Right lobe of liver (tissue), 6 donors: ENCODE measurements at places on chromosomes 5 and 9. TPM values are rescaled to one million over a fixed set of nuclear protein-coding genes. Genes with fewer than 3 reads are reported as not detected.
A peak's percentile ranks its signal among the peaks of the same experiment; 100 is the strongest.

GRCh38 chr5:108588323-108588722 lies 159.4 kb upstream of the FER start:
- H3K4me1 ChIP-seq = no peaks in the 10 kb centered on the region
- no peak overlapping the region for H3K4me3 ChIP-seq
- DNase-seq = no peak

DNA sequence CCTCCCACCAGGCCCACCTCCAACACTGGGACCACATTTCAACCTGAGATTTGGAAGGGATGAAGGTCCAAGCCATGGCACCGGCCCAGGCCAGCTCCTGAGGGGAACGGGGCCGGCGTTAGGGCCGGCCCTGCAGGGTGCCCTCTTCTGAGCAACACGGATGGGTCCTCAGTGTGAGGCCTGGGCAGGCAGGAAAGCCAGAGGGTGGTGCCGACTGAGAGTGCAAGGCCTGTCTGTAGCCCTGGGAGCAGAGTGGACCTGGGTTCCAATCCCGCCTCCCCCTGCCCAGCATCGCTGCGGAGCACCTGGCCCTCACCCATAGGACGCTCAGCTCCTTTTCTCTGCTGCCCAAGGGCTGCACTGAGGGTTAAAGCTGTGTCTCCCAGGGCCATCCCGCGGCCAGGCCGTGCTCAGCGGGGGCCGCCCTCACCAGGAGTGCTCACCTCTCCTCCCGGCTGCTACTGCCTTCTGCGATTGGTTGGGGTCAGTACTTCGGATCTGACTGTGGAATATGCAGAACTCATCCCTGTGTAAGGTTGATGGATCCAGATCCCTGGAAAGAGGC lies 44.1 kb upstream of the FCN2 start:
- H3K4me3 ChIP-seq = no peak overlapping the region
- H3K27ac ChIP-seq = no peak overlapping the region
- no peaks in the 10 kb centered on the region for H3K36me3 ChIP-seq

- DNase-seq = no peak
- H3K27ac ChIP-seq = peak overlapping the region; percentile 89
- no peaks in the 10 kb centered on the region for H3K27me3 ChIP-seq
- H3K4me3 ChIP-seq = no peak overlapping the region
- no peaks in the 10 kb centered on the region for H3K4me1 ChIP-seq
These were observed 11.5 kb downstream of the ZMAT2 start for GRCh38 chr5:140711794-140712193.

GRCh38 chr9:17159469-17159868 lies 24.6 kb downstream of the CNTLN start:
- H3K27ac ChIP-seq = no peak overlapping the region
- H3K4me3 ChIP-seq = no peak overlapping the region
- H3K36me3 ChIP-seq = peaks cover 4% of the 10 kb centered on the region
- DNase-seq = no peak
- H3K27me3 ChIP-seq = no peaks in the 10 kb centered on the region

DNA sequence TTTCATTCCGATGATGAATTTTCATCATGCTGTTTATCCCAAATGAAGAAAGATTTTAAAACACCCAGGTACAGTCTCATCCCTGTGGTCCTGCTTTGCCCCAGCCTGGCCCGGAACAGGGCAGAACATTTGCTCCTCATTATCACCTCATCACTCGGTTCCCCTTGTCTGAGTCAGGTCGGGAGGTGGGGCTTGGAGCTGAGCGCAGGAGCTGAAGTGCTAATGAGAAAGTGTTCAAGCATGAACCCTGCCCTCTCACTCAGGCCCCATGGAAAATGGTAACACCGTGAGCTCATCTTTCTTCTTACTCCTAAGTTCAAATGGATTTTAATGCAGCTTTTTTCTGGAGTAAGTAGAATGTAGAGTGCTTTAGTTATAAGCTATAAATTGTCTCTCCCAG lies 466.2 kb downstream of the KDM4C start:
- H3K27me3 ChIP-seq = no peaks in the 10 kb centered on the region
- H3K4me3 ChIP-seq = no peak overlapping the region
- no peaks in the 10 kb centered on the region for H3K4me1 ChIP-seq
- DNase-seq = no peak

Gene RASEF
- 1.7 TPM for total RNA-seq

Gene ECM2
- 27.1 TPM for total RNA-seq

Gene LRRC19
- 0.81 TPM for total RNA-seq

Gene THBS4
- 0.24 TPM for total RNA-seq
